ENCODE measurements at places on chromosomes 7 and 10.
A peak's percentile ranks its signal among the peaks of the same experiment; 100 is the strongest.

DNA sequence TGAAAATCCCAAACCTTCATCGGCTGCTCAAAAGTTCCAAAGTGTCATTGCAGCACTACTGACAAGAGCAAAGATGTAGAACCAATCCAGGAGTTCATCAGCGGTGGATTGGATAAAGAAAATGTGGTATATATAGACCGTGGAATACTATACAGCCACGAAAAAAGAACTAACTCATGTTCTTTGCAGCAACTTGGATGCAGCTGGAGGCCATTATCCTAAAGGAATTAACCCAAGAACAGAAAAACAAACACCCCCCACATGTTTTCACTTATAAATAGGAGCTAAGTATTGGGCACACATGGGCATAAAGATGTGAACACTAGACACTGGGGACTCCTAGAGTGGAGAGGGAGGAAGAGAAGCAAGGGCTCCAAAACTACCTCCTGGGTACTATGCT lies 31.6 kb downstream of the PHYH start:
- DNase-seq = no peak

- no peak for DNase-seq
Observed at GRCh38 chr7:51019191-51019844, 236.6 kb upstream of the GRB10 start.

- DNase-seq = no peak
Observed at GRCh38 chr10:116990276-116990800, 14.6 kb downstream of the SHTN1 start.

- no peak for DNase-seq
Observed at GRCh38 chr7:116322541-116322940, 112.2 kb downstream of the TES start.

DNA sequence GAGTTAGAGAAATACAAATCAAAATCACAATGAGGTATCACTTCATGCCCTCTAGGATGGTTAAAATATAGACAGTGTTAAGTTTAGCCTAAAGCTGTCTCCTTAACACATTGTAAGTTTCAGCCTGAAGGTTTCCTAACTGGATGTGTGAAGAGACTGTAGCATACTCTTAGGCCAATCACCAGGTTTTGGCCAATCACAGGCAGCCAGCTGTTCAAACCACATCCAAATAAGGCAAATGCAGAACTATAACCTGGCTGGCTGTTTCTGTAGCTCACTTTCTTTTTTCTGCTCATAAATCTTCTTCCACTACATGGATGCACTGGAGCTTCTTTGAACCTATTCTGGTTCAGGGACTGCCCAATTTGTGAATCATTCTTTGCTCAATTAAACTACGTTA lies 19.7 kb downstream of the ESYT2 start:
- no peak for DNase-seq

- DNase-seq = no peak
Observed at GRCh38 chr7:129536323-129536722, 34.0 kb downstream of the SMKR1 start.

- no peak for DNase-seq
Observed at GRCh38 chr10:66555061-66555460, 370.8 kb upstream of the LRRTM3 start.

DNA sequence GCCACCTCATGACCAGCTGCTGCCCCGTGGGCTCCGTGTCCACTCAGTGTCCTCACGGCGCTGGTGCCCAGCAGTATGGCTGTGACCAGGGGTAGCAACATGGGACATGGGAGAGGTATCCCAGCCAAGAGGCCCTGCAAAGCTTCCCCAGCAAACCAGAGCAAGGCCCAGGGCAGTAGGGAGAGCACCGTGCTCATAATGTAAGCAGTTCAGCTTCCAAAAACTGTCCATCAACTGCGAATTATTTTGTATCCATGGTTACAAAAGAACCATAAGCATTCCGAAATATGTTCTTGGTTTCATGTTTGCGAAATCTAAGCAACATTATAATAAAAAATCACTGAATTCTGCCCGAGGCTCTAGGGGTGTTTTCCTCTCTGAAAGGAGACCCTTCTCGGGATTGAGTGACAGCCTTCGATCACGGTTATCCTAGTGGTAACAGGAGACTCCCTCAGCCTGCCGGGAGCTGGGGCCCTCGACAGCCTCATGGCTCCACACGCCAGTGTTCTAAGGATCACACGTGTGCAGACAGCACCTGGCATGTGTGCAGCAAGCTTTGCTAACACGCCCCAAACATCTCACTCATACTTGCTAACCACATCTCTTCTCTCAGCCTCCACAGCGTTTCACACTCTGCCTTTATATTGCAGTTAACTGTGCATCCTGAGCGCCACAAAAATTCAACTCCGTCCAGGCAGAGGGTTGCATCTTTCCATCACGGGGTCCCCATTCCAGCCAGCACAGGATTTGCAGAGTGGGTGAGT lies 117.6 kb downstream of the DIP2C start:
- DNase-seq = no peak

GRCh38 chr7:130970196-130970595 lies 236.2 kb upstream of the KLF14 start:
- no peak for DNase-seq

GRCh38 chr7:40843338-40843985 lies 708.7 kb downstream of the SUGCT start:
- DNase-seq = no peak

DNA sequence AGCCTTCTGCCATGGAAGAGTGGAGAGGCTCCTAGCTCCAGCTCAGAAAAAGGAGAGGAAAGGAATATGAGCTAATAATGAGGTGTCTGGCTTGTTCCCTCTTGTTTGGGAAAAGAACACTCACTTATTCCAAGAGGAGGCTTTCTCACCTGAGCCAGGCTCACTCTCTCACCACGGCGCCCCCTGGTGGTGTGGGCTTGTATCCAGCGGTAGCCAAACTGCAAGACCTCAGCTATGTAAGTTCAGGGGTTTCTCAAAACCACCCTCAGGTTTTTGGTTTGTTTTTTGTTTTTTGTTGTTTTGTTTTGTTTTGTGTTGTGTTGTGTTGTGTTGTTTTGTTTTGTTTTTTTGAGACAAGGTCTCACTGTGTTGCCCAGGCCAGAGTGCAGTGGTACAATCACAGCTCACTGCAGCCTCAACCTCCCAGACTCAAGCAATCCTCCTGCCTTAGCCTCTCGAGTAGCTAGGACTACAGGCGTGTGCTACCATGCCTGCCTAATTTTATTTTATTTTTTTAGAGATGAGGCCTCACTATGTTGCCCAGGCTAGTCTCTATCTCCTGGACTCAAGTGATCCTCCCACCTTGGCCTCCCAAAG lies 124.0 kb downstream of the TMEM130 start:
- DNase-seq = peak; percentile 75

- DNase-seq = no peak
Observed at GRCh38 chr7:32255036-32255435, 184.8 kb upstream of the PDE1C start.

GRCh38 chr10:125559210-125559609 lies 123.8 kb downstream of the TEX36 start:
- no peak for DNase-seq

DNA sequence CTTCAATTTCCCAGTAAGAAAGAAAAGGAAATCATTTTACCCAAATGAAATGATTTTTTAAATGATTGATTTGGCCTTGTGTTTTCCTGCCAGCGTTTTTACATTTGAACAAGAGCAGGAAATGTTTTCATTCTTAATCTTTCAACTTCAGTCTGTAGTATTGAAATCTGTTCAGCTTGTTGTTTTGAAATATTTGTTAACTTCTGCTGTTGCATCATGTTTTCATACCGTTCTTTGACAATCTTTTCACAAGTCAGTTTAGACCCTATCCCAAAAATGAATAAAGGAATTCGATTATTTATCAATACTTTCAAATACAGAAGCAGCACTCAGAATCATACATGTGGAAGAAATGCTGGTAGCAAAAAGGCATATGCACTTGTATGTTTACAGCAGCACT lies 8.1 kb downstream of the SFR1 start:
- no peak for DNase-seq

GRCh38 chr10:86657011-86657395 lies 2.7 kb downstream of the OPN4 start:
- DNase-seq = no peak

DNA sequence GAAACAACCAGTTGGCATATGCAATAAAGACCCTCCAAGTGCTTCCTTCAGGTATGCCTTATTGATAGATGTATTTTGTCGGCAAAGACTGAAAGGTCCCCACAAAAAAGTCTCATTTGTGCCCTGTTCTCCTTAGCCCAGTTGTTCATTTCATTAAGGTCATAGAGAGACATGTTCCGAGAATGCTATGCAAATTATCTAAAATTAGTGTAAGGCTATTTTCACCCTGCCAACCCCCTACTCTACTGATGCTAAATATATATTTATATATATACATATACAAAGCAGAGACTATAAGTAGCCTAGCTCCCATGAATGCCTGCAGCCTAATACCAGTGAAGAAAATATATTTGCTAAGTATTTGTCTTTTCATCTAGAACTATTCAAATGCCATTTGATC lies 96.7 kb upstream of the ADO start:
- no peak for DNase-seq

- DNase-seq = no peak
Observed at GRCh38 chr7:92498557-92498956, 20.8 kb upstream of the ERVW-1 start.

GRCh38 chr7:121076350-121077164 lies 88.0 kb downstream of the CPED1 start:
- DNase-seq = no peak

DNA sequence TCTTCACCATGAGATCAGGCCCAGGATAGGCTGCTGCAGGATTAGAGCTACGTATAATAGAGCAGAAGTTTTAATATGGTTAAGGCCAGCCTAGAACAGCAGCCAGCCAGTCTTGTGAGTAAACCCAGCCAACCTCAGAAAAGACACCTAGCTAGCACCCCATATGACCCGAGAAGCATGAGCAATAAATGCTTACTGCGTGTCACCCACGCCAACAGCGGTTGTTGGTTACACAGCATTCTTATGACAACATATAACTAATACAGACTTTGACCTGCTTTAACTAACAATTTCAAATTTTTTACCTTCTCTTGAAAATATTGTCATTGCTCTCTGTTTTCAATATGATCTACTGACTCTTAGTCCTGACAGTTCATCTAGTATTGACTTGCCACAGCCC lies 105.7 kb downstream of the HBP1 start:
- no peak for DNase-seq

GRCh38 chr7:129843365-129843898 lies 109.3 kb downstream of the UBE2H start:
- DNase-seq = no peak

GRCh38 chr7:22447762-22448161 lies 52.2 kb downstream of the STEAP1B start:
- DNase-seq = no peak

DNA sequence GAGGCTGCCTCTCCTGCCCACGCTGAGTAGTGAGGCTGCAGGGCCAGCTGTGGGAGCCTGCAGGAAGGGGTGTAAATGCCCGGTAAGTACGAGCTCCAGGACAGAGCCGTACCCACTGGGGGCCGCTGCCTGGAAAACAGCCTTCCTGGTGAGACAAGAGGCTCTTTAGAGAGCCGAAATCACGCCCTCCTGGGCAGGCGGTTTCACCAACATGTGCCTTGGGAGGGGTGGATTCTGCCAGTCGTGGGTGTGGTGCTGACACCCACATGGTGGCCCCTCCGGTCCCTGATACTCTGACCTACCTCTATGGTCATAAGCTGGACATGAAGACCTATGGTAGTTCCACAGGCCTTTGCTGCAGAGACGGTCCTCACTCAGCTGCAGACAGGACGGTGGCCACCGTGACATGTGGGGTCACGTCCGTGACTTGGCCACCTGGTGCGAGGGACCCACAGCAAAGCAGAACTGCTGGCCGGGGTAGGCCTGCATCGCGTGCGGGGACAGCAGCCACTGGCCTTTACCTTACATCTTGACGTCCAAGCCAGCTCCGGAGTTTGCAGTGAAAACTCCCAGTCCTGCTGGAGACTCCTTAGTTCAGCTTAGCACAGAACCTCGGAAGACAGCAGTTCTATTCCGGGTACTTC lies 46.9 kb downstream of the PITRM1 start:
- DNase-seq = no peak

GRCh38 chr7:76346778-76347177 lies 12.0 kb downstream of the YWHAG start:
- no peak for DNase-seq

- no peak for DNase-seq
Observed at GRCh38 chr10:116408719-116409118, 18.9 kb upstream of the PNLIPRP3 start.

- no peak for DNase-seq
Observed at GRCh38 chr7:36874041-36874440, 149.7 kb upstream of the AOAH start.

DNA sequence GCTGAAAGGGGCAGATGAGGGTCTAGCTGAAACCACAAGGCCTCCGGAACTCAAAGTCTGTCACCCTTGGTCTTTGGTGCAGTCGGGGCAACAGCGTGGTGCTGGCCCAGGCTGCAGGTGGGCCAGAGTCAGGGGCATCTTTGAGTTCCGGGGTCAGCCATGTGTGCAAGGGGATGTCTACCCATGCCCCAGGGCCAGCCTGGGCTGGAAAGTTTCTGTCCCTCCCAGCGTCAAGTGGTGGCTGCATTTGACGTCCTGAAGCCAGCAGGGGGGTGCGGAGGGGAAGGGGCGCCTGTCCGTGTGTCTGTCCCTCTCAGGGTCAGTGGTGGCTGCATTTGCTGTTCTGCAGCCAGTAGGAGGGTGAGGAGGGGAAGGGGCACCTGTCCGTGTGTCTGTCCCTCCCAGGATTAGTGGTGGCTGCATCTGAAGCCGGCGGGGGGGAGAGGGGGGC lies 638 bp downstream of the BRAT1 start:
- DNase-seq = no peak

- no peak for DNase-seq
Observed at GRCh38 chr7:24899161-24899560, 80.8 kb downstream of the OSBPL3 start.

DNA sequence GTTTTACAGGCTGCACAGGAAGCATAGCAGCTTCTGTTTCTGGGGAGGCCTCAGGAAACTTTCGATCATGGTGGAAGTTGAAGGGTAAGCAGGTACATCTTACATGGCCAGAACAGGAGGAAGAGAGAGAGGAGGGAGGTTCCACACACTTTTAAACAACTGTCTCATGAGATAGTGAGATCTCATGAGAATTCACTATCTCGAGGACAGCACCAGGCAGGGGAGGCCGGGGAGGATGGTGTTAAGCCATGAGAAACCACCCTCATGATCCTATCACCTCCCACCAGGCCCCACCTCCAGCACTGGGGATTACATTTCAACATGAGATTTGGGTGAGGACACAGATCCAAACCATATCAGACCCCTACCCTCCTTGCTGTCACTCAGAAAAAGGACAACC lies 23.7 kb downstream of the ZNF503 start:
- no peak for DNase-seq

GRCh38 chr7:9600974-9601373 lies 1167.6 kb downstream of the NXPH1 start:
- DNase-seq = no peak

GRCh38 chr7:25731846-25732245 lies 420.2 kb upstream of the NFE2L3 start:
- DNase-seq = no peak

- no peak for DNase-seq
Observed at GRCh38 chr10:69483963-69484362, 32.7 kb downstream of the TSPAN15 start.

GRCh38 chr10:76316234-76316633 lies 884.8 kb downstream of the LRMDA start:
- no peak for DNase-seq

All from stimulated activated CD4-positive, alpha-beta T cell treated with anti-CD3 and anti-CD28 coated beads, Interleukin-12 subunit alpha, Interleukin-12 subunit beta, amount 100 ng/mL, for 4 hours (primary cell).